ENCODE measurements at places on chromosomes 16 and 17. TPM values are rescaled to one million over a fixed set of nuclear protein-coding genes. Genes with fewer than 3 reads are reported as not detected.

CARD14 gene
- 0.26 TPM for total RNA-seq

HOXB7 gene
- total RNA-seq = 31.4 TPM

GFOD2 gene
- total RNA-seq = 19.2 TPM

WNT9B gene
- total RNA-seq = not detected

STH gene
- not detected for total RNA-seq

FBXO39 gene
- total RNA-seq = not detected

PRSS33 gene
- not detected for total RNA-seq

TMEM170A gene
- 15.3 TPM for total RNA-seq

TEN1 gene
- total RNA-seq = 24.9 TPM

CDRT15L2 gene
- not detected for total RNA-seq

TBC1D3 gene
- total RNA-seq = not detected

KRT28 gene
- total RNA-seq = not detected

All from A549 treated with CpdA at 1 μM for 4 hours (cell line).